ENCODE measurements at places on chromosomes 1 and 21.

- DNase-seq, result no peak
Observed at GRCh38 chr1:93533677-93534076, 85.8 kb downstream of the FNBP1L start.

DNA sequence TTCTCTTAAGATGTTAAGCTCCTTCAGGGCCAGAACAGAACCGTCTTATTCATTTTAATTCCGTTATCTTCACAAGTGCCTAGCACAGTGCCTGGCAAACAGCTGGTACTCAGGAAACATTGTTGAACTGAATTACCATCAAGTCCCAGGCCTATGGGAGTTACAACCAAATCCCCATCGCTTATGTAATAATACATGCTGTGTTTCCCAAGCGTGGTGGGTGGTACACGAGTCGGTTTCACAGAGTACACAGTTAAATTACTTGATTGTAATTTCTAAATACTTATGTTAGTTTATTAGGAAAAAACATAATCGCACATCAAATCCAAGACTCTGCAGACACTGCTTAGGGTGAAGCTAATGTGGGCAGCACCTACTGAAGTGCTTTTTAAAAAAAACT is 1.0 kb downstream of the ANGEL2 start:
- no peak for DNase-seq

DNA sequence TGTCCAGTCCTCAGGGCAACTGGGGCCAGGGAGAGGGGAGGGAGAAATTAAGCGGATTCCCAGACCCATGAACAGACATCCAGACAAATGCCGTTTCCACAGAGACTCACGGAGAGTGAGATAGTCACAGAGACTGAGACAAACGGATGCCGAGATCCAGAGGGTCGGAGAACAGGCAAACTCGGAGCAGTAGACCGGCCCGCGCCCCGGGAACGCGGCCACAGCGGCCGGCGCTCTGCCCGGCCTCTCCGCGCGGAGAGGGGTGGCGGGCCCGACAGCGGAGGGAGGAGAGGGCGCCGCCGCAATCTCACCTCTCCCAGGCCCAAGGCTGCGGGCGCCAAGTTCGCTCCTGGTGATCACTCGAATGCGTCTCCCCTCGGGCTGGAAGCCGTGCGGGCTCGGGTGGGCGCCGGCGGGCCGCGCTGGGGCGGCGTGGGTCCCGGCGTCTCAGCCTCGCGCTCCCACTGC is 831 bp upstream of the FOXD2 start:
- no peak for DNase-seq

DNA sequence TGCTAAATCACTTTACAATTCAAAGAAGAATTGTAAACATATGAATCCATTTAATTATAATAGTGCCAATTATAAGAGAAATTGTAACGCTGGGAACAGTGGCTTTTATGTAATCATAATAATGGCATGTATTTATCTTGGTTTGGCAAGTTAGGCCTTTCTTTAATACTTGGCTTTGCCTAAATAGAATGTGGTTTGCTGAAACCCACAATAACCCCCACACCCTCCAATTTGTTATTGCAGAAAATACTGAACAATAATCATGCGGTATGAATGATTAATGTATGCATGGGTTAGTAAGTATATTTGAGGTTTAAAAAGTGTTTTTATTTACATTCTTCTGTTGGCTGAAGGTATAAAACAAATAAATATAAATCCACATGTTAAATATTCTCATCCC is 138.2 kb downstream of the NFIA start:
- DNase-seq, result no peak

GRCh38 chr1:76021846-76022245 is 52.7 kb upstream of the ST6GALNAC3 start:
- DNase-seq, result no peak

DNA sequence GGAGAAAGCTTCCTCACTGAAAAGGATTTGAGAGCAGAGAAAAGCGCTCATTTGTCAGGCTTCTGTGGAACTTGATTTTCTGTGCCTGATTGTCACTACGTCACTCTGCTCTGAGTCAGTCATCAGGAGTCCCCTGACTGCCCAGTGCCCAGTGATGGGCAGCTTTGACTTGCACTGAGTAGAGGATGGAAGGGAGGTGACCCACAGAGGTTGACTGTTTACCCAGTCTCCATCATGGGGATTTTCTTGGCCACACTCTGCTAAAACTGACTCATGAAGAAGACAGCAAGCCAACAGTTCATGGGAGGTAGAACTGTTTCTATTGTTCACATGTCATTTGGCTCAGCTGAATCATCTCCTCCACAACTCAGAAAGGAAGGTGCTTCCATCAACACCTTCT is 82.1 kb upstream of the DUSP10 start:
- DNase-seq, result no peak

- no peak for DNase-seq
Observed at GRCh38 chr1:53641481-53642214, 97.3 kb downstream of the GLIS1 start.

DNA sequence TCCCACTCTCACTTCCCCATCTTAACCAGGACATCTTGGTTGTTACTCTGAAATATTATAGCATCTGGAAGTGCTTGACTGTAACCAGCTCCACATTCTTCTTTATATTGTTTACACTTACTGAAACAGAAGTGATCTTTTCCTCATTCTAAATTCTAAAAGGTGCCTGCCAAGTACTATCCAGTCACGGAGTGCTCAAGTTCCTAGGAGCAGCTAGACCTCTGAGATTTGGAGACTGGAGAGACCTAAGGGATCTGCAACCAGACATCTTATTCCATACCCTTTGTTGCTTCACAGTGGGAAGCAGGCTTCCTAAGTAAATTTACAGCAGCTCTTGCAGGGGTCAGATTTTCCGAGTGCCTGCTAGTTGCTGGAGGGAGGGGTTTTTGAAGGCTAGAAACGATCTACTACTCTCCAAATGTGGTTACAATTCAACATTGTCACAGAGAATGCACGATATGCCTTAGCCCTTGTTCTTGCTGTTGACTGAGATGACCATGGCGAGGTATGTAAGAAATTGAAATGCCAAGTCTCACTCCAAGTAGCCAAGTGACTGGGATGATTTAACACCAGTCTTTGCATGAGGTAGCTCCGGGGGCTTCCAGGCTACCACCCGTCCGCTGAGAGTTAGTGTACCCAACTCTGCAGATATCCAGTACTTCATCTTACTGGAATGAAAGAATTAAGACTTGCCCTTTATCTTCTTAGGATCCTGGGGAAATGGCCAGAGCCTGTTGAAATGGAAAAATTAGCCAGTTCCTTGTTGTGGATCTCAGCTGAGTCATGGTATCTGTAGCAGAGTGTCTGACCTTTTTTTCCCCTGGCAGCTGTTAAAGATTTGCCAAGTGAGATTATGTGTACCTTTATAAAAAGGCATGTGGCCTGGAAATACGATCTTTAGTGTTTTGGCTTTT is 150.8 kb downstream of the MAST2 start:
- DNase-seq, result no peak

GRCh38 chr1:198273748-198274295 is 117.0 kb downstream of the NEK7 start:
- DNase-seq, result no peak

GRCh38 chr1:224089583-224089982 is 24.3 kb upstream of the FBXO28 start:
- DNase-seq, result no peak
